Vagina (tissue), 2 donors: ENCODE measurements at places on chromosomes 7 and 10.

DNA sequence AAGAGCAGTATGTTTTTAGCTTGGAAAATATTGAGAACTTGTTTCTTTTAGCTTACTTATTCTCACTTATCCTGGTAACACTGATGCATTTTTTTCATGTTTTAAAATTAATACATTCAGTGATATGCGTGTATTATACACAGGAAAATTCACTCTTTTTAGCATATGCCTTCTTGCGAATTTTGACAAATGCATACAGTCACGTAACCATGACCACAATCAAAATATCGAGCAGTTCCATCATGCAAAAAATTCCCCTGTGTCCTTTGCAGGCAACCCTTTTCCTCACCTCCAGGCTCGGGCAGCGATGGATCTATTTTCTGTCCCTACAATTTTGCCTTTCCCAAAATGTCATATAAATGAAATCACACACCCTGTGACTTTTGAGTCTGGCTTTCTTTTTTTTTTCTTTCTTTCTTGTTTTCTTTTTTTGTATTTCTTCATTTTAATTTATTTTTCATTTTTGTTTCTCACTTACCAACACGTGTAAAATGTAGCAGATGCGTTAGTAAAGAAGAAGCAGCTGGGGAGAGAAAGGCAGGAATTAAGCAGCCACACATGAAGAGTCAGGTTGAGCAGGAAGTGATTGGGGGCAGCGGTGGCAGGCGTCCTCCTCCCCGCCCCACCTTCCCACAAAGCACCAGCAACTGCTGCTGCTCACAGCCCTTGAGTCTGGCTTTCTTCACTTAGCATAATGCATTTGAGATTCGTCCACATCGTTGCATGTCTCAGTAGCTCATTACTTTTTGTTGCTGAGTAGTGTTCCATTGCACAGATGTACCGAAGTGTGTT, 29.9 kb downstream of the ADRB1 start:
- no peak for DNase-seq

- DNase-seq: peak; percentile 56
These were observed 28.0 kb downstream of the PRSS2 start for GRCh38 chr7:142798451-142799436.

- no peak for DNase-seq
These were observed 151.5 kb upstream of the TARP start for GRCh38 chr7:38424750-38425463.

GRCh38 chr7:85655252-85655651, 468.4 kb upstream of the SEMA3D start:
- DNase-seq: no peak

DNA sequence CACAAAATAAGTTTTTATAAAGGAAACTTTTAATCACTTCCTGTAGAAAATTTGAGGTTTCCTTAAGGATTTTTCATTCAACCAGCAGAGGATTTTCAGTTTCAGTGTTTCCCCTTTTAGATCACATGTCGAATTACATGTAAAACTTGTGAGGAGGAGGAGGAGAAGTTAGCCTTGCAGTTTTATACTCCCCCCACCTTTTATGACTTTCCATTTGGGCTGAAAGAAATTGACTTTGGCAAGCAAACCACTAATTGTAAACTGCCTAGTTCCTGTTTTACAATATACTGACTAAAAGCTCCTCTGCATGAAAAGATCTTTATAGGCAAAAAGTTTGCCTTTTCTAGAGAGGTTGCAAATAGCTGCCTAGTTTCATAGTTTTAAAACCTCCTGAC, 3.0 kb downstream of the BAMBI start:
- DNase-seq: no peak

DNA sequence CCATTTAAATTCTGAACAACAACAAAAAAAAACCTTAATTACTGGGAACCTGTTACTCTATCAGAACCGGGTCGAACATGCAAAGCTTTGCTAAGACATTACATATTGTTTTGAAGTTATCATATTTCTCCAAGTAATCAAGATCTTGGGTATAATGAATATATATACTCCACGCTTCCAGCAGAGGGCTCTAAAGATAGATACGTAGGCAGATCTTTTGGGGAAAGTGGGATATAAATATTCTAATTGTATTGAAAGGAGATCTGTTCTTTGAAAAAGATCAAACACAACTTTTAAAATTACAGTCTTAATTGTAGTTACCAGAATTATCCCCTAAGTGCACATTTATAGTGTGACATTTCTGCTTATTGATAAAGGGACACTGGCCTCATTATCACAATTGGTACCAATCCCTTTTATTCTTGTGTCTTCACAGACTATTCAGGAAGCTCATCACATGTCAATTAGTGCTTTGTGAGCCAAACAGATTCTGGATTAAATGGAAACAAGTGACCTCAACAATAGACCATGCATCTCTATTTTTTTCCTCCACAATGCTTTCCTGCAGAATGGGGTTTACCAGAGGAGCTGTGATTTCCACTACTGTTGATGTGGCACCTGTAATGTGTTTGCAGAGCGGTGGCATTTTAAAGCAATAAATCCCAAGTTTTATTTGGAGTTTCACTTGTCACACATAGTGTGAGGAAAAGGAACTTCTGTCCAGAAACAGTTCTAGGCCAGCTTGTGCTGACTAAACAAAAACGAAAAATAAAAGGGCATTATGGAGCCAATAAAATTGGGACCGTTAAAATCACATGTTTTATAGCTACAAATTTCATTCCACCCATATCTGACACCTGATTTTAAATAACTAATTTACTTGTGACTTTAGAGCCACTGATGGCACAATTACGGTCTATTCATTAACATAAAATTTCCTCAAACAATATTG, 122.4 kb downstream of the CTTNBP2 start:
- DNase-seq: no peak

DNA sequence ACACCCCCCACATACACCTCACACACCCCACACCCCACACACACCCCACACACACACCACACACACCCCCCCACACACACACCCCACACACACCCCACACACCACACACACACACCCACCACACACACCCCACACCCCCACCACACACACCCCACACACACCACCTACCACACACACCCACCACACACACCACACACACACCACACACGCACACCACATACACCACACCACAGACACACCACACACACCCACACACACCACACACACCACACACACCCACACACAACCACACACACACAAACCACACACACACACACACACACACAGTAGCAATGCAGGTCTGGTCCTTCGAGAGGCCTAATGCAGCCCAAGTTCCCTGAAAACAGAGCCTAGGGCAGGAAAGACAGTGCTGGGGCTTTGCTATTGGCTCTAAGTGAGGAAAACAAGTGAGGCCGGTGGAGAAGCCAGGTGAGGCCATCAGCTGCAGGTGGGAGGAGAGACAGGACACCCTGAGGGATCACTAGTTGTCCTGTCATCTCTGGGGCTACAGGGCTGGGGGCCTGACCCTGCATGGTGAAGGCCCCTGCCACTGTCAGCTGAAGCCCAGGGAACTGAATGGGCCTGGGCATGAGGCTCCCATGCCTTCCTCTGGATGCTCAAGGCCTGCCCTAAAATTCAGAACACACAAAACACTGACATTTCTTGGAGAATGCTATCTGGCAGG, 92.6 kb downstream of the CYTH3 start:
- DNase-seq: no peak

DNA sequence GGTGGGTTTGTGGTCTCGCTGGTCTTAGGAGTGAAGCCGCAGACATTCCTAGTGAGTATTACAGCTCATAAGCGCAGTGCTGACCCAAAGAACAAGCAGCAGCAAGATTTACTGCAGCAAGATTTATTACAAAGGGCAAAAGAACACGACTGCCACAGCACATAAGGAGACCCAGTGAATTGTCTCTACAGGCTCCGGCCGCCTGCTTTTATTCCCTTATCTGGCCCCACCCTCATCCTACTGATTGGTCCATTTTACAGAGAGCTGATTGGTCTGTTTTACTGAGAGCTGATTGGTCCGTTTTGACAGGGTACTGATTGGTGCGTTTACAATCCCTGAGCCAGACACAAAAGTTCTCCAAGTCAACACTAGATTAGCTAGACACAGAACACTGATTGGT, 82.1 kb downstream of the VIPR2 start:
- no peak for DNase-seq

GRCh38 chr10:64648915-64649314, 1127.7 kb downstream of the REEP3 start:
- no peak for DNase-seq

DNA sequence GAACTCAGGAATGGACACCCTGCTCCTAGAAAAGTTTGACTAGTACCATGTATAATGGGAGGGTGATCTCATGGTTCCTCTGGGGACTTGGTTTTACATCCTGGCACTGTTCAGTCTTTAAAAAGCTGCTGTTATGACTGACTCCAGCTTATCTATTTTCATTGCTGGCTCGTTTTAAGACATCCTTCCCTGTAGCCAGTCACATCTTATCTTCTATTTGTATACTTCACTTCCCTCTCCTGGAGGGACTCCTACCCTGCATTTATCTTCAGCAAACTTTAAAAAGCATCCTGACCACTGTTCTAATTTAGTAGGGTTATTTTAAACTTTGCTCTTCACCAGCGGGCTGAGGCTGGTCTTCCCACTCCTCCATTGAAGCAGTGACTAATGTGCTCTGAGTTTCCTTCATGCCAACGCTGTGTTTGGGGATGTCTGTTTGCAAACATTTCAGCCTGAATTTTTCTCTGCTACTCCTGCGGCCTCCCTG, 72.9 kb upstream of the ARMC3 start:
- no peak for DNase-seq

- no peak for DNase-seq
These were observed 125.1 kb downstream of the CDK14 start for GRCh38 chr7:90720984-90721760.

DNA sequence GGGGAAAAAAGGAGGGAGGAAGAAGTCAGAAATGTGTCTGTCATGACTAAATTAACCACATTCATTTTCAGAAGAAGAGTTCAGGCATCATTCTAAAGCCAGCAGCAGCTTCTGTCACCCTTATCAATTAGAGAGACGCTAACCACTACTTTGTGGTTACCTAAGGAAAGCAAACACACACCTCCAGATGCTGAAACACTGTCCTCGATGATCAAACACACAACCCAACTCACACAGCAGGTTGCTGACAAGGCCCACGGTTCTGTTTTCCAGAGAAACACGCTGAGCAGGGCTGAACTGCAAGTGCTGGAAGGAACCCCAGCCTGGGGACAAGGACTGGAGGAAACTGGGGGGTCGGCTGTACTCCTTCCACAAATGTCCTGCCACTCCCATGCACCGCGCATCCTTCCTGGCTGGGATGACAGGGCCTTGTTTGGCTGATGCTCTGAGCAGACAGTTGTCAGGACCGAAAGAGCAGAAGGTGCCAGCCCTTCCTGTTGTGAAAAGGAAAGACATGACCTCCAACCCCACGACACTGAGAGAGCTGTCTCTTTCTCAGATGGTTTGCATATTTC, 36.6 kb downstream of the PRKCQ start:
- DNase-seq: no peak

- DNase-seq: no peak
These were observed 18.4 kb downstream of the FAM53B start for GRCh38 chr10:124725791-124726190.

DNA sequence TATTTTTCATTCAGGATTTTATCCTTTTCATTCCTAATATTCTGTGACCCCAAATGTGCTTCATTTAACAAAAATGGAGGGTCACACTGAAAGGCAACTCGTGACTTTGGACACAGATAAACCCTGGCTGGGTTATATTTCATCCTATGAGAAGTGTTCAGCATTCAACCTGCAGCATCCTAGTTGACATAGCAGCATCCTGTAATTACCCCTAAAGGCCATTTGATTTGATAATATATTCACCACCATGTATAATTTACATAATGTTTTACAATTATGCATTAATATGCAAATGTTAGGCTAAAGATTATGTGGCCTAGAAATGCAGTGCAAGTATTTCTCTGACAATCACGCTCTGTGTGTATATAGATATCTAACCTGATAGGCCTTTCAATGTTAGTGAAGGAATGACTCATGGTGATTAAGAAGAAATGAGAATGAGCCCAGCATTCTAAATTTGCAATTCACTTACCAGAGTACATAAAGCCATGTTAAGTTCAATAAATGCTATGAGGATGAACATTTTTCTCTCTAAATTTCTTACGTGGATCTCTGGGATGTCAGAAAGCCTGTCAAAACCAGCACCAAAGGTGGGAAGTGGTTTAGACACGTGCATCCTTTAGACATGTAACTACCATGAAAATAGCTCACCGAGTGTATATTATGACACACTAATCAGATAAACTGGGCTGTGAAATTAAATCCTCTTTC, 337.7 kb upstream of the AOAH start:
- no peak for DNase-seq

DNA sequence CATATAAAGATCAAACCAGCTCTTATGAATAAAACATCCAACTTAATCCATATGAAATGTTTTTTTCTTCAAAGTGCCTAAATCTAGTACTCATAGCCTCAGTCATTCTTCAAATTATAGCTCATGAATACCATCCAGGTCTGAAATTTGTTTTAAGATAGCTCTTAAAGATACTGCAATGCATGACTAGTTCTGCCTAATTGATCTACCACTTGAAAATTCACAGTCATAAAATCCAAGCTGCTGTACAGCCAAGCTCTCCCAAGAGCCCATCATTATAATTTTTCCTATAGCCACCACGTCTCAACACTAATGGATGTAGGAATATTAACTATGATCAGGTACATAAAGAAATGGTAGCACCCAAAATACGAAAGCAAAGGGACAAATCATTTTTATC, 87.9 kb upstream of the RNF148 start:
- no peak for DNase-seq

DNA sequence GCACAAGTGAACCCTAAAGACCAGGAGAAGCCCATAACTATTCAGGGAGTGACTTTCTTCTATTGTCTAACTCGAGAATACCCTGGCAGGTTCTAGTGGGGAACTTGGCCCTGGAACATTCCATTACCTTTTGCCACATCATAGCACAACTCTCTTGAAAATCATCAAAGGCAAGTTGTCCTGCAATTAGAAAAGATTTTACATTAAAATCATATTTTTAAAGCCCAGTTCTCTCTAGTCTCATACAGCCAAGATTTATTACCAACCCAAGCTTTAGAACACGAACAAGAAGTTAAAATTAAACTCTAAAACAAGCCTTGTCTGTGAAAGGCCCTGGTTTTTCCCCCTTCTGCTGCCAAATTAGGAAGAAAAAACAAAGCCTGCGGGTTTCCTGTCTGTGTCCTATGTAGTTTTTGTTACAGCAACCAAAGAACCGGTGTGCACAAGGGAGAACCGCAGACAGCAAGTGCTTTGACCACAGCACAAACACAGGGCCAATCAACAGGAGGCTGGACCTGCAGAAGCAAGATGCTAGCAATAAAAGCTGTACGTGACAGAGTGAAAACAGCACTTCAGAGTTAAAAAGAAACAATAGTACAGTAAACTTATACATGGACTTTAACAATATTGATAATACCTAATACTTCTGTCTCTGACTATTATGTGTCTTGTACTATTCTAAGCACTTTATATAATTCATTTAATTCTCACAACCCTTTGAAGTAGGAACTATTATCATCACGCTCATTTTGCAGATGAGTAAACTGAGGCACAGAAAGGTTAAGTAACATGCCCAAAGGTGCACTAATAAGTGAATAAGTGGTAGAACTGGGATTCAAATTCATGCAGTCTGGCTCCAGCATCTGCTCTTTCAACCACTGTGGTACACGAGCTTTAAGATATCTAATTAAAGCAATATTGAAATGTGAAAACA, 65.8 kb downstream of the STK17A start:
- no peak for DNase-seq

- no peak for DNase-seq
These were observed 83.8 kb downstream of the COL13A1 start for GRCh38 chr10:69885379-69886013.

GRCh38 chr10:130941886-130942285, 369.6 kb downstream of the TCERG1L start:
- DNase-seq: no peak

- DNase-seq: no peak
These were observed 19.7 kb upstream of the BNIP3 start for GRCh38 chr10:132001238-132001972.
